ENCODE measurements at places on chromosomes 1 and 21.

- no peak for DNase-seq
These were observed 12.3 kb upstream of the SRSF4 start for GRCh38 chr1:29193879-29194455.

DNA sequence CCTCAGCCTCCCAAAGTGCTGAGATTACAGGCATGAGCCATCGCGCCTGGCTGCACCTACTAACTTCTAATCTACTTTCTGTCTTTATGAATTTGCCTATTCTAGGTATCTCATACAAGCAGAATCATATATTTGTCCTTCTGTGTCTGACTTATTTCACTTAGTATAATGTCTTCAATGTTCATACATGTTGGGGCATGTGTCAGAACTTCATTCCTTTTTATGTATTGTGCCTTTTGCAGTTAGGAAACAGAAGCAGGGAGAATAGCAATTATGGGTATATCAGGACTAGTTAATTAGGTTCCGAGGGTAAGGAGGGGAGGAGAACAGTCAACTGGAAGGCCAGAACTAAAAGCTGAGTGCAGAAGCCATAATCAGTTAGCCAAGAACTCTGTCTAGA, 18.0 kb upstream of the NIBAN1 start:
- no peak for DNase-seq

GRCh38 chr1:29912425-29912824, 676.1 kb downstream of the PTPRU start:
- no peak for DNase-seq

GRCh38 chr1:52056163-52056936, at the start of gene BTF3L4:
BTF3L4 (plus strand) TSS chr1:52056295; CDS start chr1:52059848, 3,553 bp downstream.
- peak; percentile 93 for DNase-seq

DNA sequence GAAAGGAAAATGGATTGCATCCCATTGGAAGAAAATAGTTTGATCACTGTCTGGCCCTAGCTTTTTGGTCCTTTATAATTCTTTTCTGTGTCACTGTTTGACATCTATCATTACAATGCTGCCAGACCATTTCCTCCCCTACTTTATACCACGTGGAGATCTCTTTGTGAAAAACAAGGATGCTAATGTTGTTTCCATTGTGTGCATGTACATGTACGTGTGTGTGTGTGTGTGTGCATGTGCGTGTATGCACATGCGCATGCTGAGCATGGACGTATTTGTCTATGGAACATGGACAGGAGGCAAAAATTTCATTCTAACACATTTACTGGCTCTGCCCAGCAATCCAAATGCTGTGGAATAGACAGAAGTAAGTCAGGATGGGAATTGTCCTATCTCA, 153.1 kb upstream of the PLXNA2 start:
- no peak for DNase-seq

- DNase-seq = no peak
These were observed 13.9 kb downstream of the KCNK1 start for GRCh38 chr1:233627823-233628222.
